ENCODE measurements at places on chromosomes 16 and 17. TPM values are rescaled to one million over a fixed set of nuclear protein-coding genes. Genes with fewer than 3 reads are reported as not detected.

Gene DNAI2
- 0.69 TPM for total RNA-seq

Gene KRTAP4-4
- not detected for total RNA-seq

Gene GPR139
- not detected for total RNA-seq

Gene ADCY9
- total RNA-seq, result 13.6 TPM

Gene BRIP1
- 15.5 TPM for total RNA-seq

Gene BLTP2
- total RNA-seq, result 162 TPM

Gene DRC3
- not detected for total RNA-seq

Gene MAF
- 67.6 TPM for total RNA-seq

Gene ORAI3
- 23.0 TPM for total RNA-seq

Gene TTYH2
- 11.0 TPM for total RNA-seq

Gene GNGT2
- total RNA-seq, result 24.4 TPM

Gene ZNHIT3
- 37.6 TPM for total RNA-seq

Gene HSD17B1
- total RNA-seq, result 0.34 TPM

Gene LHX1
- 0.07 TPM for total RNA-seq

Gene CSHL1
- total RNA-seq, result not detected

Gene EFNB3
- total RNA-seq, result 0.05 TPM

Gene CD300LB
- total RNA-seq, result not detected

Gene CHRNE
- 0.88 TPM for total RNA-seq

Gene SLC12A3
- total RNA-seq, result not detected

Gene PIRT
- not detected for total RNA-seq

Gene CD300C
- 1.3 TPM for total RNA-seq

Gene UBN1
- 42.1 TPM for total RNA-seq

Gene SPATA32
- 0.37 TPM for total RNA-seq

Gene RCVRN
- not detected for total RNA-seq

Gene SNAI3
- 11.7 TPM for total RNA-seq

Gene PHB1
- 197 TPM for total RNA-seq

All from T-helper 1 cell treated with Interleukin-12 subunit alpha and Interleukin-12 subunit beta and Interleukin-4 antibody, amounts not matched to agents 30 ng/mL and 1 ng/mL, for 36 hours (primary cell).